ENCODE measurements at places on chromosomes 2 and 18.

DNA sequence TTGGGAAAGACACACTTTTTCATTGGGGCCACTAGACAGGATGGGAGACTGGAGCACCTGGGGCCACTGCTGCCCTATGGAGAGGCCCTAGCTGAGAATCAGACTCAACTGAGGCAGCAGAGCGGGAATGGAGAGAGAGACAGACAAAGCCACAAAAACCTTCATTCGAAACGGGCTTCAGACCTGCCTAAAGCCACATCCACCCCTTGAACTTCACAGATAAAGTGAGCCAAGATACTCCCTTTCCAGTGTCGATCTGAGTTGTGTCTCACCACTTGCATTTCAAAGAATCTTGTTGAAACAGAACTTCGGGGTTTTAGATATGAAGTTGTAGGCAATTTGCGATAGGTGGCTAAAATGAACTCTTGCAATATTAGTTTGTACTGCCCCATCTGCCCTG, 11.3 kb upstream of the LDLRAD4 start:
- DNase-seq, result no peak

- no peak for DNase-seq
These were observed 34.7 kb upstream of the MCFD2 start for GRCh38 chr2:46950314-46950713.

- no peak for DNase-seq
These were observed 120.8 kb upstream of the CAB39 start for GRCh38 chr2:230591850-230592249.

GRCh38 chr2:68632021-68632420, 11.4 kb upstream of the PROKR1 start:
- no peak for DNase-seq

DNA sequence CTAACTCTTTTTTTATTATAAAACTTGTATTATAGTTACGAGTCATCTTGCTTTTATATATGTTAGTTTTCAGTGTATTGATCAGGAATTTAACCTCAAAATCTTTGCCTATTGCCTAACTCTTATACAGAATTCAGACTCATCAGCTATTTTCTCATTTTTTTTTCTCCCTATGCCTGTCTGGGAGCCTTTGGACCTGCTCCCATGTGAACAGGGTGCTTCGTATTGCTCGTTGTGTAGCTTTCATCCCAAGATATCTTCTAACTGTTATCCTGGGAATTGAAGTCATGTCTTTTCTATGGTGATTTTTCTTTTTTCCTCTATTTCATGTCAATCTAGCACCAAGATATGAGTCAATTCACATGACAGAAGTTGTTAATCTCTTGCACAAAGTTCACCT, 814.0 kb downstream of the SLC4A3 start:
- DNase-seq, result no peak

GRCh38 chr18:13284330-13285027, 65.9 kb downstream of the LDLRAD4 start:
- no peak for DNase-seq

- no peak for DNase-seq
These were observed 395.0 kb downstream of the NCKAP5 start for GRCh38 chr2:133173224-133173623.

- DNase-seq, result no peak
These were observed 1.5 kb downstream of the CAB39 start for GRCh38 chr2:230714136-230714480.

DNA sequence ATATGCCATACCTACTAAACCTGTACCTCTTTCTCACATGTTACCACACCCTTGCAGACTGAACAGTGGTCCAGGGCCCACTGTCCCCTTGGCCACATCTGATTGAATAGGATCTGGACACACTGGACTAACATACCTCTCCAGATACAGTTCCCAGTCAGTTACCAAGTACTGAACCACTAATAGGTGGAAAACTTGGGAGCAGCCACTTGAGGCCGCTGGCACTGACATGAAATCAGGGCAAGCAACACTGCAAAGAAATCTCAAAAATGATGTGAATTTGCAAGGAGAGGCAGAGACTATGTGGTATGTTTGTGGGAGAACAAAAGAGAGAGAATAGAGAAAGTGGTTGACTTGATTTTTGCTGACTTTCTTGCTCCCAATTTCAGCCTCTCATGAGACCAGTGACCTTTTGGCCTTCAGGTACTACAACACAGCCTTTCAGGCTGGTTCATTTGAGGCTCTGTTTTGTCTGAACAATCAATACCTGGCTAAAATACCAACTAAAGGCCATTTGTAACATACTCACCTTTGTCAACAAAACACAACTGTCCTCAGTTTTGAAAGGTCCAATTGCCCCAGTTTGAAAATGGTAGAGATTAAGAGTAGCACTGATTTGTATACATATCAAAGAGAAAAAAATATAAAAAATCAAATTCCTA, 7.8 kb downstream of the GRB14 start:
- DNase-seq, result no peak

DNA sequence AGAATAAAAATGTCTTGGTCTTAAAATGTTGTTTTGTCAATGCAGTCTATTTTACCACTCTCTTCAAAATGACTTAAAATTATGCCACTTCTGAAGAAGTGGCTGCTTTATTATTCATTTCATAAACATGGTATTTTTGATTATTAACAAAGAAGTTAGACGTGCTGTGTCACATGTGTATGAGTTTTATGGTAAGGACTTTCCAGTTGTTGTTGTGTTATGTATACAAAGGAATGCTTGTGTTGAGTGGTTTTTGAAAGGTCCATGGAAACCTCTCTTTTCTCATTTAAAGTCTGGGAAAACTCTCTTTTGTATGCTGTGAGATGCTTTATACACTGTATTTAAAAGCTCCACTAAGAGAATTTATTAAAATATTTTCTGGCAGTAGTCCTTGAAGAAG, 116.2 kb downstream of the MTCL1 start:
- DNase-seq, result no peak

- DNase-seq, result no peak
These were observed 43.4 kb downstream of the MBP start for GRCh38 chr18:77088963-77089722.

- no peak for DNase-seq
These were observed 153.4 kb upstream of the CTNNA2 start for GRCh38 chr2:79359419-79359818.

GRCh38 chr18:59623456-59624368, 73.5 kb downstream of the CCBE1 start:
- DNase-seq, result no peak

Data from SW 1271 (cell line).